K562 (cell line): ENCODE measurements at places on chromosomes 2 and 18.
A peak's percentile ranks its signal among the peaks of the same experiment; 100 is the strongest.

GRCh38 chr2:135320465-135321355, 210.3 kb downstream of the ZRANB3 start:
- no peak for DNase-seq

DNA sequence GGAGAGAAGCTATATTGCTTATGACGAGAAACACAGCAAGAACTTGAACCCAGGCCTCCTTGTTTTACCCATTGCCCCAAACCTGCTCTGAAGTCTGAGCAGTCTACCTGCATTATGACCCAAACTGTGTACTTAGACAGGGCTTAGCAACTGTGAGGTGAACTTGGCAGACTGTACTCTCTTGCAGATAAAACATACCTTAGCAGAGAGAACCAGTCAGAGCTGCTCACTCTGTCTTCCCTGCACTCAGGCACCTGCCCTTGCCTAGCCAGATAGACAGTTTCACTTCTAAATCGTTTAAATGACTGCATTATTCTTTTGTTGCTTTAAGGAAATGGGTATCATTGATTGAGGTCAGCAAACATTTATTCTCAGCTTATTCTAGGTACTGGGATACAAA, 20.3 kb downstream of the ITPRID2 start:
- no peak for DNase-seq

DNA sequence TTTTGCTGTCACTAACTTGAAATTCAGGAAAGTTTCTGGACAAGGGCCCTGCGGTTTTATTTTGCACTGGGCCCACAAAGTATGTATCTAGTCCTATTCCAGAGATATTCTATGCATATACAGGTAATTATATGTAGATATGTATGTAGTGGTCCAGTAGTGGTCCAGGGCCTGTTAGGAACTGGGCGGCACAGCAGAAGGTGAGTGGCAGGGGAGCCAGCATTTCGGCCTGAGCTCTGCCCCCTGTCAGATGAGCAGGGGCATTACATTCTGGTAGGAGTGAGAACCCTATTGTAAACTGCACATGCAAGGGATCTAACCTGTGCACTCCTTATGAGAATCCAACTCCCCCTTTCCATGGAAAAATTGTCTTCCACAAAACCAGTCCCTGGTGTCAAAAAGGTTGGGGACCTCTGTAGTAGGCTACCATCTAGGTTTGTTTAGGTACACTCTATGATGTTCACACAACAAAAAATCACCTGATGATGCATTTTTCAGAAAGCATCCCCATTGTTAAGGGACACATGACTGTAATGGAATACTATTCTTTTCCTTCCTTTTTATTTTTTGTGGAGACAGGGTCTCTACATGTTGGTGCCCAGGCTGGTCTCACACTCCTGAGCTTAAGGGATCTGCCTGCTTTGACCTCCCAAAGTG, 2.8 kb upstream of the PPP4R3B start:
- peak; percentile 63 for DNase-seq

DNA sequence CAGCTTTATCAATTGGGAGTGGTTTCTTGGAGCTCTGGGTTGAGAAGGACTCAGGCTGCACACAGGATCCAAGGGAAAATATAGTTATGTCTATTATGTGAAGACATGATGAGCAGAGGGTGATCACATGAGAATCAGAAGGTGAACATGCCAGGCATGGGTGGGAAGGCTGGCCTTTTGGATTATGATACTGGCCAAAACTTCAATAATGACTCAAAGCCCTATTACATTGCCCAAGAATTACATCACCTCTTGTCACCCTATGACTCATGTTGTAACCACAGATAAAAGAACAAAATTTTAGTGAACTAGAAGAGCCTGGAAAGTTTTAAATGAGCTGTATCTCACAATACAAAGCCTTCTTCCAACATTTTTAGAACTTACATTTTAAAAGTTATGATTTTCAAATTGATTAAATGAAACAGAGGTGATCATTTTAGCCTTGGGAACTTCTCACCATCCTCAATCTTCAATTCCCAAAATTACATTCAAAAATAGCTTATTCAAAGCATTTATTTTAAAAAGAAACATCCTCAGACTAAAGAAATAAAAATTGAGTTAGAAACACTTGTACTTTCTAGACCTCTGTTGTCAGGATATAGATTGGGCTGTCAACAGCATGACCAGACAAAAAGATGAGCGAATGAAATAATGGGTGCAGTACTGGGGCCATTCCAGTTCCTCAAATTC, 428.3 kb downstream of the MBD2 start:
- no peak for DNase-seq

DNA sequence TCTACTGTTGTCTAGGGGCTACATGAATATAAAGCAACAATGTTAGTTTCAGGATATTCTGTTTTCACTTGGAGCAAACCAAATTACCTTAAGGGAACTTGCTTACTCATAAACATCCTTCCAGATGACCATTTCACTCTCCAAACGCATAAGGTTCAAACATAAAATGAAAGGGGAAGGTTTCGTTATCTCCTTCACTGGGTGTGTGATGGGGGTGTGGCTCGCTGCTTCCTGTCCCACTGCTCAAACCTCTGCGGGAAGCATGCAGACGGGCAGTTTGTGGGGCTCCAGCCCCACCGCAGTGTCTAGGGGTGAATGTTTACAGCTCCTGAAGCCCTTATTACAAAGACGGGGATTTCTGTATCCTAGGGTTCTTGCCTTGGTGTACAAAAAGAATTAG, 1310.9 kb upstream of the TMEFF2 start:
- DNase-seq: no peak
